Sigmoid colon (tissue), 7 donors: ENCODE measurements at places on chromosomes 6 and 20. TPM values are rescaled to one million over a fixed set of nuclear protein-coding genes. Genes with fewer than 3 reads are reported as not detected.

GRCh38 chr6:43972913-43973300 lies 154.3 kb downstream of the MRPL14 start:
- no peak overlapping the region for H3K4me3 ChIP-seq
- peaks cover 31% of the 10 kb centered on the region for H3K4me1 ChIP-seq
- H3K36me3 ChIP-seq = no peaks in the 10 kb centered on the region
- DNase-seq = peak; percentile 91

GRCh38 chr6:164418262-164418588 lies 891.2 kb downstream of the C6orf118 start:
- H3K36me3 ChIP-seq = no peaks in the 10 kb centered on the region
- no peak overlapping the region for H3K4me3 ChIP-seq
- no peak for DNase-seq
- H3K4me1 ChIP-seq = no peaks in the 10 kb centered on the region

GRCh38 chr6:49551078-49551865 lies 804 bp downstream of the C6orf141 start:
- peaks cover 18% of the 10 kb centered on the region for H3K4me1 ChIP-seq
- no peak for DNase-seq
- no peaks in the 10 kb centered on the region for H3K36me3 ChIP-seq
- H3K4me3 ChIP-seq = peak overlapping the region; percentile 44
- H3K27me3 ChIP-seq = peaks cover 10% of the 10 kb centered on the region

GRCh38 chr6:143872201-143872600 lies 7.9 kb downstream of the ZC2HC1B start:
- no peak overlapping the region for H3K4me3 ChIP-seq
- no peak for DNase-seq
- H3K27me3 ChIP-seq = no peaks in the 10 kb centered on the region
- H3K4me1 ChIP-seq = no peaks in the 10 kb centered on the region

DNA sequence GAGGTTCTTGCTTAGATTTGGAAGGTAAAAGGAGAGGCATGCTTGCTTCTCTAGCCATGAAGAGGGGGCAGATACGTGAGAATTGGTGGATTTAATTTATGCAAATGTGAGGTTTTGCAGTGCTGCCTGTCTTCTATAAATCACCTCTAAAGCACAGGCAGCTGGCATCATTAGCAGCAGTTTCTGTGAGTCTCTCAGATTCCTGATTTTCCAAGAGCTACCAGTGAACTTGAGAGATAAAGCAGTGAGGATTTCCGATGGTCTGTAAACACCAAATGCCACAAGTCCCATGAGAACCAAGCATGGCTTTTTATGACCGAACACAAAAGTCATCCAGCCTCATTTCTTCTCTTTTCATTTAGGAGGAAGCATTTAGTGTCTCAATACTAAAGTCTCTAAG lies 3.2 kb upstream of the SIRPB2 start:
- no peaks in the 10 kb centered on the region for H3K36me3 ChIP-seq
- no peak overlapping the region for H3K4me3 ChIP-seq
- no peaks in the 10 kb centered on the region for H3K27me3 ChIP-seq
- DNase-seq = no peak
- no peaks in the 10 kb centered on the region for H3K4me1 ChIP-seq

- H3K27ac ChIP-seq = peak overlapping the region; percentile 34
- no peak for DNase-seq
- no peaks in the 10 kb centered on the region for H3K27me3 ChIP-seq
- peaks cover 13% of the 10 kb centered on the region for H3K4me1 ChIP-seq
These were observed 181.6 kb downstream of the CDC5L start for GRCh38 chr6:44569131-44569530.

GRCh38 chr6:13478525-13478966 lies 8.9 kb downstream of the GFOD1 start:
- H3K4me3 ChIP-seq = no peak overlapping the region
- no peaks in the 10 kb centered on the region for H3K27me3 ChIP-seq
- no peak for DNase-seq
- no peaks in the 10 kb centered on the region for H3K36me3 ChIP-seq
- H3K27ac ChIP-seq = no peak overlapping the region

GRCh38 chr20:63694584-63695423 lies 1.6 kb upstream of the TNFRSF6B start:
- no peak overlapping the region for H3K4me3 ChIP-seq
- no peaks in the 10 kb centered on the region for H3K4me1 ChIP-seq
- no peaks in the 10 kb centered on the region for H3K27me3 ChIP-seq

DNA sequence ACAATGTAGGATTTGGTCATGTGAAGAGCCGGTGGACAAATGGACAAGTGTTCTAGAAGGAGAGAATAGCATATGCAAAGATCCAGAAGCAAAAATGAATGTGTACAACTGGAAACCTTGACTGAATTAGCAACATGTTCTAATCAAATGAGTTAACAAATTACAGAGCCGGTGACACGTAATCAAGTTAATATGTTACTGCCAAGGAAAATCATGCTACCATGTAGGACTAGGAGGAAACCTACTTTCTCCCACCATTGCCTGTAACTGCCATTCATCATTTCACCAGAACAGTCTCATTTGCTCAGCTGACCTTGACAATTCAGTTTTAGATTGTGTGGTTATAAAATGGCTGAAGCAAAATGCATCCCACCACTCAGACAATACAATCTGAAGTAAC lies 179.4 kb downstream of the KIF16B start:
- H3K4me1 ChIP-seq = peaks cover 14% of the 10 kb centered on the region
- no peaks in the 10 kb centered on the region for H3K27me3 ChIP-seq
- H3K27ac ChIP-seq = no peak overlapping the region
- H3K36me3 ChIP-seq = no peaks in the 10 kb centered on the region
- H3K4me3 ChIP-seq = no peak overlapping the region

- DNase-seq = no peak
- no peaks in the 10 kb centered on the region for H3K27me3 ChIP-seq
- no peaks in the 10 kb centered on the region for H3K4me1 ChIP-seq
- no peak overlapping the region for H3K4me3 ChIP-seq
- H3K27ac ChIP-seq = no peak overlapping the region
These were observed 440.1 kb downstream of the EPHA7 start for GRCh38 chr6:92979281-92979680.

ADGRB3 gene
- polyA plus RNA-seq = not detected

ZNF318 gene
- polyA plus RNA-seq = 2.1 TPM

PROCR gene
- polyA plus RNA-seq = 12.9 TPM

FAM83C gene
- polyA plus RNA-seq = under 0.01 TPM

GNMT gene
- polyA plus RNA-seq = 0.45 TPM
